NCI-H146 (cell line): ENCODE measurements at places on chromosomes 2 and 18.

GRCh38 chr2:241286348-241287090 lies 29.0 kb downstream of the HDLBP start:
- DNase-seq: no peak

DNA sequence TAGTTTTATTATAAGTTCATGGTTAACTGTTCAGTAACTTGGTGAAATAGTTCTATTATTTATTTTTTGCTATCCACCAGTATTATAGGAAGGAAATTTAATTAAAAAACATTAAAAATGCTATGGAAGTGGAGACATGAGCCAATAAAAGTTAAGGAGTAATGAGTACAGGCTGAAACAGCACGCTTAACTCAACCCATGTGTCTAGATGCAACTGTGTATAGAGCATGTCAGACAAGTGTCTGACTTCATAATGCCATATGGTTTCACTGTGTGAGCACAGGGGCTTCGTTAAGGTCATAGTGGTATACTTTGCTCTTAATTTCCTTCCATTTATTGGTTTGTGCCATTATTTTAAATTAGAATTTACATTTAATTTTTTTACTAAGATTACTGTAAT lies 566.8 kb upstream of the NRP2 start:
- no peak for DNase-seq

DNA sequence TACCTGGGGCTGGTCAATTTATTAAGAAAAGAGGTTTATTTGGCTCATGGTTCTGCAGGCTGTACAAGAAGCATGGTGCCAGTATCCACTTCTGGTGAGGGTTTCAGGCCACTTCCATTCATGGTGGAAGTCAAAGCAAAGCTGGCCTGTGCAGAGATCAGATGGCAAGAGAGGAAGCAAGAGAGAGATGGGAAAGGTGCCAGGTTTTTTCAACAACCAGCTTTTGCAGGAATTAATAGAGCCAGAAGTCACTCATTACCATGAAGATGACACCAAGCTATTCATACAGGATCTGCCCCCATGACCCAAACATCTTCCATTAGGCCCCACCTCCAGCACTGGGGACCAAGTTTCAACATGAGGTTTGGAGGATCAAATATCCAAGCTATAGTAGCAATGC lies 56.8 kb upstream of the ST3GAL5 start:
- no peak for DNase-seq

DNA sequence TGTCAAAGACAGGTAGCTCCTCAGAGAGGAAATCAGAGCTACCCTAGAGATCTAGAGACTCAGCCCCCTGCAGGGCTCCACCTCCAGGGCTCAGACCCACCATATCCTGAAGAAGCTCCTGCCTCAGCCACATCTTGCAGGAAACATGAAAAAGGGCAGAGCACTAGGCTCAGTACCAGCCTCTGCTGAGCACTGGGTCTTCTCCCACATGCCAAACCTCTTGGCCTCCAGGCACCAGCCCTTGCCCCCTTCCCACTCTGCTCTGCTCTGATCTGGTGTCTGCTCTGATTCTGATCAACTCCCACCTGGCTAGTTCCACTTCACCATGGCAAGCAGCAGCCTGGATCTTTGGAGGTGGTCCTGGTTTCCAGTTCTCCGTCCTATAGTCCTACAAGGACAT lies 114.3 kb upstream of the SLC66A3 start:
- no peak for DNase-seq

GRCh38 chr2:134576478-134576877 lies 142.3 kb downstream of the TMEM163 start:
- DNase-seq: no peak

DNA sequence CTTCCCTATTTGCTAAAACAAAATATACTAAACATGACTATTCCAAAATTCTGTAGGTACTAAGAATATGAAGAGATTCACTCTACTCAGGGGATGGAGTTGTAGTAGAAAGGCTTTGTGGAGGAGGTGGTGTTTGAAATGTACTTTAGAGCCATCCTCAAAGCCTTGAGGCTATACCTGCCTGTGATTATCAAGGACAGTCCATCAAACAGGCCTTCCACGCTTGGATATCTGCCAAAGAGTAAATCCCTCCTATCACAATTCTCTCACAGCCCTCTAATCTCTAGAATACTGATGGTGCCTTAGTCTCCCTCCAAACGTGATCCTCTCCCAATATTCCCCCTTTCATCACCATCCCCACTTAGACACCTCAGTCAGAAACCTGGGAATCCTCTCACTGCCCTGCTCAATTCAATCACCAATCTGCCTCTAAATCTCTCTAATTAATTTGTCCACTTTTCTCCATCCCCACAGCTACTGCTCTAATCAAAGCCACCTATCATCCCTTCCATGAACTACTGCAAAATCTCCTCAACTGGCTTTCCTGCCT lies 13.1 kb downstream of the SOS1 start:
- DNase-seq: peak; percentile 69
